Naive B cell (primary cell): ENCODE measurements at places on chromosomes 4 and X.
A peak's percentile ranks its signal among the peaks of the same experiment; 100 is the strongest.

DNA sequence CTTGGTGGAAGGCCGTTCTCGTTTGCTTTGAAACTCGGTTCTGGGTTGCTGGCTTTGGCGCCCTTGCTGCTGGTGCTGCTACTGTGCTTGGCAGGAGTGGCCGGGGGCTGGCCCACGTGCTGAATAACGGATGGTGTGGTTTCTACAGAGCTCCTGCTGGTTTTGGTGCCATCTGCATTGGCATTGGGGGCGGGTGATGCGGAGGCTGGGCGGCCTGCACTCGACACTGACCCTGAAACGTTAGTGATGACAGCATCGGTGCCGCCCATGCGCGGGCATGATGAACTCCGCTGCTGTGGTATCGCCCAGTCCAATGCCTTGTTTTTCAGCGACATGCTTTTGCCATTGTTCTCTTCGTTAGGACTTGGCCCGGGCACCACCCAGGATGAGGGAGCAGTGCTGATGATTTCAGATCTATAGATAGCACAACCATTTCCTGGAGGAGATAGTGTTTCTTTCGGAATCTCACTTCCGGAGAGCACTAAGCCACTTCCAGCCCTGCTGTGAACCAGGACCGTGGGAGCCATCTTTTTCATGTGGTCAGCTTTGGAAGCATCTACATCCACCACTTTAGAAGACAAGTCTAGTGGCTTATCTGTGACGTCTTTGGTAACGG is 24.2 kb downstream of the BCOR start:
- DNase-seq: no peak

GRCh38 chr4:35464964-35465528 is 779.3 kb downstream of the ARAP2 start:
- no peak for DNase-seq

GRCh38 chr4:88115587-88115986 is 42.9 kb downstream of the ABCG2 start:
- DNase-seq: peak; percentile 6

DNA sequence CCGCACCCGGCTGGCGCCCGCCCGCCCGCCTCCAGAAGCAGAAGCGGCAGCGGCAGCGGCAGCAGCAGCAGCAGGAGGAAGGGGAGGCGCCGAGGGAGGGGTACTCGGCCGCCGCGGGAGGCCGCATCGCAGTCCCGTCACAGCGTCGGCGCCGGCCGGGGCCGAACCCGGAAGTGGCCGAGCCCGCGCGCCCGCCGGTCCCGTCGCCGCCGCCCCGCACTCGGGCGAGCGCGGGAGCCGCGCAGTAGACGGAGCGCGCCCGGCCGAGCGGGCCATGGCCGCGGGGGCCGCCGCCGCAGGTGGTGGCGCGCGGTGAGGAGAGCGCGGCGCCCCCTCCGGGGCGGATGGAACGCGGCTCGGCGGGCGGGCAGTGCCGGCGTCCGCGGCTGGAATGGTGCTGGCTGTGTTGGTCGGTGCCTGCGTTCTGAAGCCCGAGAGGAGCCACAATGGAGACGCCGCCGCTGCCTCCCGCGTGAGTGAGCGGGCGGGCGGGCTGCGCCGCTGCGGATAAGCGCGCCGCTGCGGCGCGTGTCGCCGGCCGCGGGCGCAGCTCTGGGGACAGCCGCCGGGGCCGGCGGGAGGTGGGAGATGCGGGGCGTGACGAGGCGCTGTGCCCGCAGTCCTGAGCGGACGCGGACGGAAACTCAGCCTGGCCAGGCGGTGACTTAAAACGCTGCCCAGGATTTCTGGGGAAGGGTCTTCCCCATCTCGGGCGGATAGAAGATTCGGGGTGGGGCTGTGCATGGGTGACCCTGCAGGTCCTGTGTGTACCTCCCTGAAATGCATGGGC is at the start of gene KLHL2:
Gene KLHL2, plus strand, starts transcription at position 131 of the 790 bp plus-strand sequence. Its CDS starts 316 bp downstream, at position 447.
- peak; percentile 80 for DNase-seq

DNA sequence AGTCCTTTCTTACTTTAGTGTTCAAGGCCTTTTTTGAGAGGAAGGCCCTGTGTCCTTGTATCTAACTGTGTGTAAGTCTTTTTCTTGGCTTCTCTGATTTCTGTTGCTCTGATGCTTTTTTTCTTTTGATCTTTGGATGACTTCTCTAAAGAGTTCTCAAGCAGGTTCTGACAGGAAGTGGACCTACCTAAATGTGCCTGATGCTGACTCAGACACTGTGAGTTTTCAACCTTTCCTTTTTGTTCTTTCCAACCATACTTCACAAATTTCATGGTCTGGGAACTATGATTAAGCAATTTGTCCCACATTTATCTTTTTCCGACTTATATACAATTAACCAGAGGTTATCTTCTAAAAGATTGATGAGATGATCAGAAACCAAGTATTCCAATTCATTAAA is 96.5 kb downstream of the SYTL5 start:
- no peak for DNase-seq

- DNase-seq: peak; percentile 62
Measured at GRCh38 chr4:184331268-184331995, 113.8 kb upstream of the ENPP6 start.

- DNase-seq: no peak
Measured at GRCh38 chr4:76614589-76614988, 179.6 kb downstream of the SHROOM3 start.

GRCh38 chrX:13177921-13178566 is 133.6 kb upstream of the FAM9C start:
- DNase-seq: no peak

GRCh38 chrX:48971249-48972219 is at the start of gene KCND1:
KCND1 (minus strand) TSS chrX:48971844; CDS start chrX:48970271, 1,573 bp downstream.
- no peak for DNase-seq

- peak; percentile 70 for DNase-seq
Measured at GRCh38 chr4:1218634-1219565, 30.0 kb downstream of the CTBP1 start.

- DNase-seq: no peak
Measured at GRCh38 chr4:90824266-90825150, 697.3 kb downstream of the CCSER1 start.

GRCh38 chr4:26351685-26352084 is 30.9 kb downstream of the RBPJ start:
- no peak for DNase-seq

- DNase-seq: peak; percentile 1
Measured at GRCh38 chr4:176277162-176277904, 8.3 kb upstream of the ASB5 start.

DNA sequence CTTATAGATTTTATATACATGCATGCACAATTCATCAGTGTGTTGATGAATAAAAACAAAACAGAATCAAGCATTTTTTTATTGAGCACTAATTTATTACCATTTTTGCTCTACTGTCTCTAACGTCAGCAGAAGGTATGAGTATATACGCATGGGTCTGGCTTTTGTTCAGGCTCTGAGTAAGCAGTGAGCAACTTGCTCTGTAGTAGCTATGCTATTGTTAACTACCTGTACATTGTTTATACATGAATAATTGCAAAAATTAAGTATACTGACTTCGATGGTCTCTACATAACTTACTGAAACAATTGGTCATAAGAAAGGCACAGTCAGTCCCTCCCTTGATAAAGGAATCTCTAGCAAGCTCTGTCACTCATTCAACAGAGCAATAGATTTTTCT is 122.9 kb downstream of the RS1 start:
- DNase-seq: no peak

DNA sequence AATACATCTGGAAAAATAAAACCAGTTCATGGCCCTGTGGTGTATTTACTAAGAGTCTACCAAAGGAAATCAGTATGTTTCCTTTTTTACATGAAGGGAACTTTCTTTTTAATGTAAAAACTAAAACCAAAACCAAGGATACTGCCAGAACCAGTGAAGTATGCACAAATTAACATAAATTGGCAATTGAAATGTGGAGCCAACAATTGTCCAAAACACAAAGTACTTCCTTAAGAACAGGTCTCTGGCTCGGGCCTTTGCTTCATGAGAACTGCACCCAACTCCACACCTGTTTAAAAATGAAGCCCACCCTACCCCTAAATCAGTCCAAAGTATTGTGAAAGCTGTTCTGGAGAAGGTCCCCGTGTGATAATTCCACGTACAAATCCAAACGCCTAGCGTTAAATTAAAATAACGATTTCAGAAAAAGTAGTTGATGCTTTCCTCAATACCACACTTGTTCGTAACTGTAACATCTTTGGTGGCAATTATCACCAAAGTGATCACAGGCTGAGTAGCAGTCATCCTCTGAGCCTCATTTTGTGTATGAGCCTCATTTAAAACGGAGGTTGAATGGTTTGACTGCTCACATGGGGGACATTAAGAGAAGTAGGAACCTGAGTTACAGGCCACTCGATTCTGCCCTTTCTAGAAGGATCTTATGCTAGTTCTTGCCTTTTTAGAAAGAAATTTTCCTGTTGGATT is 93.0 kb downstream of the GEMIN8 start:
- DNase-seq: no peak

GRCh38 chrX:97556359-97556758 is 672.7 kb downstream of the RPA4 start:
- DNase-seq: no peak

DNA sequence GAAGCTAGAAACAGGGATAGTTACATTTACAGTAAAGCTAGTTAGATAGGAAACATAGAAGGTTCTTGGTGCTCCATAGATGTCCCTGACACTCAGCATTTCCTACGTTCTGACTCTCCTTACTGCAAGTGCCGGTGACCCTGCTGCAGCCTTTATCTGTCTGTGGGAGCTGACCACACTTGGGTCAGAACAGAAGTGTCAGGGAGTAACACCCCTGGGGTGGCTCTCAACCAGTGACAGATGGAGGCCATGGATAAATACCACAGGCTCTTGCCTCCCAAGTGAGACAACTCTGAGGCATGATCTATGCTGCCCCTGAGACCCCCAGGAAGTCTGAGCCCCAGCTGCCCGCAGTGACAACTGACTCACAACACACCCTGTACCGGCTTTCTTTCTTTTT is 69.8 kb downstream of the ANXA3 start:
- DNase-seq: no peak

DNA sequence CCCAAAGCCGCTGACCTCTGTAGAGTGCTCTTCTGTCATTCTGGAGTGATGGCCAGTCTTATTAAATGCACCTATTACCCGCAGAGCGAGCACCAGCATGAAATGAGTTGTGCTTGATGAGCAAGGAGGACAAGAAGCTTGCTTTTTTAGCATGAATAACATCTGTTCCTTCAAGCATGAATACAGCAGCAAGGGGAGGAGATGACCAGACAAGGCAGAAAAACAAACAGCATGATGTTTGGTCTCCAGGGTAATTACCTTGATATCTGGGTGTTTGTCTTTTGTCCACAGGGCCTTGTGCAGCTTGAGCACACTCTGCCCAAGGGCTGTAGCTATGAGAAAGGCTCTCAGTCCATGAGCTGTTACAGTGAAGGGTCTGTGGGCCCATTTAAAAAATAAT is 324.8 kb upstream of the DDX53 start:
- DNase-seq: no peak

GRCh38 chr4:88378691-88379559 is at the start of gene HERC6:
HERC6 (plus strand) TSS chr4:88378852; CDS start chr4:88378922, 70 bp downstream.
- DNase-seq: peak; percentile 80

DNA sequence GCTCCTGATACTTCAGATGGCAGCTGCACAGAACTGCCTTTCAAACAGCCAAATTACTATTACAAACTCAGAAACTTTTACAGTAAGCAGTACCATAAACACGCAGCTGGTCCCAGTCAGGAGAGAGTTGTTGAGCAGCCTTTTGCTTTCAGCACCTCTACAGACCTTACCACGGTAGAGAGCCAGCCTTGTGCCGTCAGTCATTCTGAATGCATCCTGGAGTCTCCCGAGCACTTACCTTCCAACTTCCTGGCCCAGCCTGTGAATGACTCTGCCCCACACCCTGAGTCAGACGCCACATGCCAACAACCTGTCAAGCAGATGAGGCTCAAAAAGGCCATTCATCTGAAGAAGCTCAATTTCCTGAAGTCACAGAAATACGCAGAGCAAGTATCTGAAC is 12.4 kb downstream of the ZBTB49 start:
- DNase-seq: no peak

DNA sequence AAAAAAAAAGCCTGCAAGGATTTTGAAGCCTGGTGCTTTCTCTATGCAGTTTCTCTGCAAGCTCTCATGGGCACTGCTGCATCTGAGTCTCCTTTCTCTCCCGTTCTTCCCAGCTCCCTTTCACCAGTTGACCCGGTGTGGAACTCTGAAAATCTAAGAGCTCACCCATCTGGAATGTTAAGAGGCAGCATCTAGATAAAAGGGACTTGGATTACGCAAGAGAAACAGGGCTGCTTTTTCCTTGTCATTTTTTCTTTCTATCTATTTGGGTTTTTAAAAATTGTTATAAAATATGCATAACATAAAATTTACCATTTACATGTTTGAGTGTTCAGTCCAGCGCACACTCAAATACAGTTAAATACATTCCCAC is 95.2 kb upstream of the RPS6KA3 start:
- DNase-seq: no peak

DNA sequence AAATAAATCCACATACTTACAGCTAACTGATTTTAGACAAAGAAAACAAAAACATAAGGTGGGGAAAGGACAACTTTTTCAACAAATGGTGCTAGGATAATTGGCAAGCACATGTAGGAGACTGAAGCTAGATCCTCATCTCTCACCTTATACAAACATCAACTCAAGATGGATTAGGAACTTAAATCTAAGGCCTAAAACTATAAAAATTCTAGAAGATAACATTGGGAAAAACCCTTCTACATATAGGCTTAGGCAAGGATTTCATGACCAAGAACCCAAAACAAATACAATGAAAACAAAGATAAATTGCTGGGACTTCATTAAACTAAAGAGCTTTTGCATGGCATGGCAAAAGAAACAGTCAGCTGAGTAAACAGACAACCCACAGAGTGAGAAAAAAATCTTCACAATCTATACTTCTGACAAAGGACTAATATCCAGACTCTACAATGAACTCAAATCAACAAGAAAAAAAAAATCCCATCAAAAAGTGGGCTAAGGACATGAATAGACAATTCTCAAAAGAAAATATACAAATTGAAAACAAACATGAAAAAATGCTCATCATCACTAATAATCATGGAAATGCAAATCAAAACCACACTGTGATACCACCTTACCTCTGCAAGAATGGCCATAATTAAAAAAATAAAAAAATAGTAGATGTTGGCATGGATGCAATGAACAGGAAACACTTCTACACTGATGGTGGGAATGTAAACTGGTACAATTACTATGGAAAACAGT is 14.1 kb upstream of the AFP start:
- DNase-seq: no peak

- no peak for DNase-seq
Measured at GRCh38 chrX:413322-414201, 26.9 kb upstream of the PPP2R3B start.

DNA sequence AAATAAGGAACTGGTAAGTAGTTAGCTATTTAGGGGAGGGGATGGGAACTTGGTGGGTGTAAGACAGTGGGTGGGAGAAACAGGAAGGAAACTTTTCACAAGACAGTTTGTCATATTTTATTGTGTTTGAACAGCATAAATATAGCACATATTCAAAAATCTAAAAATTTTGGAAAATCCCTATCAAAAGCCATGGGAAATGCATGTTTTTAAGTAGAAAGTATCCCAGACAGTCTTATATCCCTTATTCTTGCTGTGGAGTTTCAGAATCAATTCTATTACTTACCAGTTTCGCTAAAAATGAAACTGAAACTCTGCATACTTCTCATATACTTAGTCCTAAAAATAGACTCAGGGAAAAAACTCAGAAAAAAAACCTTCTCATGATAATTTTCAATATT is 22.3 kb upstream of the RASGEF1B start:
- DNase-seq: peak; percentile 63
